ENCODE measurements at places on chromosomes 2 and 18.

DNA sequence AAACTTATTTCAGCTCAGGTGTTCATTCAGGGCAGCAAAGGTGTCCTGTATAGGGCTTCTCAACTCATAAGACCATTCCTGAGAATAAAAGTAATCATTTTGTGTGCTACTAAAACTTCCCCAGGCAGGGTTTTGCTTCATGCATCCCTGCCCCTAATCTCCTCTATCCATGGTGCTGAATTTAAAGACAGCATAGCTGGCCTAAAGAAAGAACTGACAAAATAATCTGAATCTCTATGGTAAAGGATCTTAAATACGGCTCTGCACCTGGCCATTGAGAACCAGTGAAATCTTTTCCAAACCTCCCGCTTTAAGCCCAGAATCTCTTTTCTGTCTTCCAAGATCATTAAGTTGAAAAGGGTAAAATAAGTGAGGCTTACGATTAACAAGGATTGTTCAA is 292.1 kb upstream of the KLHL29 start:
- DNase-seq = no peak

DNA sequence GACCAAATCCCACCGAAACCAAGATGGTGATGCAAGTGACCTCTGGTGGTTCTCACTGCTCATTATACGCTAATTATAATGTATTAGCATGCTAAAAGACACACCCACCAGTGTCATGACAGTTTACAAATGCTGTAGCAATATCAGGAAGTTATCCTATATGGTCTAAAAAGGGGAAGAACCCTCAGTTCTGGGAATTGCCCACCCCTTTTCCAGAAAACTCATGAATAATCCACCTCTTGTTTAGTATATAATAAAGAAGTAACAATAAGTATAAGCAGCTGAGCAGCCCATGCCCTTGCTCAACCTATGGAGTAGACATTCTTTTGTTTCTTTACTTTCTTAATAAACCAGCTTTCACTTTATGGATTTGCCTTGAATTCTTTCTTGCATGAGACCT is 31.0 kb upstream of the FMNL2 start:
- DNase-seq = no peak

GRCh38 chr2:53450923-53451322 is 316.7 kb upstream of the CHAC2 start:
- DNase-seq = no peak

DNA sequence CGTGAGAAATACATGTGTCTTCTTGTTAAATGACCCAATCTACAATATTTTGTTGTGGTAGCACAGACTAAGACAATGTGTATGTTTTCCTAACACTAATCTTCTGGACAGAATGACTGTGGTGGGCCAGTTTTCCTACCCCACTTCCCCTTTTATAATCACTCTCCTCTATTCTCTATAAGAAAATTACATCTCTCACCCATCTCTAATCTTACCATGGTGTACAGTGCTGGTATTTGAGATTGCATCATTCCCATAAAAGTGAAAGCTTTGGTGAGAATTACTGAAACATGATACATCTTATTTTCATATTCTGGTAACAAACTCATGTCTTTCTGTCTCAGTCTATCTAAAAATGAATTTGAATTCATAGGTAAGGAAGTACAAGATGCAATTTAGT is 40.5 kb downstream of the CAVIN2 start:
- no peak for DNase-seq

DNA sequence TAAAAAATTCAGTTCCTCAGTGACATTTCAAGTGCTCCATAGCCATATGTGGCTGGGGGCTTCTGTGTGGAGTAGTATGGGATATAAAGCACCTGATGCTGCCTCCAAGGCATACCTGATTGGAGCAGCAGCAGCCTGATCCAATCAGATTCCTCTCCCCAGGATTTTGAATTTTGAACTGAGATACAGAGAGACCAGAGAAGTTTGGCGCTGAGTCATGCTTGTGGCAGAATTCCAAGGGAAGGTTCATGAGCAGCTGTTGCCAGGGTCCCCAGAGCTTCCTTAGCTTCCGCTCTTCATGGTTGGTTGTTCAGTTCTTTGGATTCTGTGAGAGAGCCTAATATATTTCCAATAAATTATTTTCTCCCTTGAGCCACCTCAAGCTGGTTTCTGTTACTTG is 29.0 kb upstream of the CFAP36 start:
- no peak for DNase-seq

All from activated T-cell treated with anti-CD3 and anti-CD28 coated beads, Interleukin-2, amount 50 U/mL, for 1 hour (primary cell).